NCI-H1417 treated with DMSO at 0.1 percent for 48 hours (cell line): ENCODE measurements at places on chromosomes 5 and 9.

DNA sequence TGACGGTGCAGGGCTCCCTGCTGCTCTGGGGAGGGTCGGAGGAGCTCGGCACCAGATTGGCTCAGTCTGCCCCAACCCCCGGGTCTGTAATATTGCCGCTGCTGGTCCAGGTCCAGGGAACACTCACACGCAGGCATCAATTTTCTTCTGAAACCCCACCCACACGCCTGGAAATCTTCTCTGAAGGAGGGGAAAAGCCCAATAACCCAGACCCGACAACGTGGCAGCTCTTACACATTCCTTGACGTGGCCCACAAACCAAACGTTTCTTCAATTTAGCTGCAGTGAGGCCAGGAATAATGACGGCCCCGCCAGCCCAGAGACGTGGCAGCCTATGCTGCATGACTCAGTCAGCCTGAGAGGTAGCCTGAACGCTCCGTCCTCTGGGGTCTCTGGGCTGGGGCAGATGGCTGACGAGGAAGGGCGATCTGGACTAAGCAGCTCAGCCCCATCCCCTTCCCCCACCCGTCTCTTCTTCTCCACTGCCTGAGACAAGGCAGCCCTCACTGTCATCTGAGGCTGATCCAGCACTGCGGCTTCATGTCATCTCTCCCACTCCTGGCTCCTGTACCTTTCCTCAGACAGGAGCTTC lies 9.9 kb upstream of the SPARC start:
- no peak for DNase-seq

GRCh38 chr5:54742417-54742891 lies 224.9 kb downstream of the SNX18 start:
- DNase-seq, result no peak

DNA sequence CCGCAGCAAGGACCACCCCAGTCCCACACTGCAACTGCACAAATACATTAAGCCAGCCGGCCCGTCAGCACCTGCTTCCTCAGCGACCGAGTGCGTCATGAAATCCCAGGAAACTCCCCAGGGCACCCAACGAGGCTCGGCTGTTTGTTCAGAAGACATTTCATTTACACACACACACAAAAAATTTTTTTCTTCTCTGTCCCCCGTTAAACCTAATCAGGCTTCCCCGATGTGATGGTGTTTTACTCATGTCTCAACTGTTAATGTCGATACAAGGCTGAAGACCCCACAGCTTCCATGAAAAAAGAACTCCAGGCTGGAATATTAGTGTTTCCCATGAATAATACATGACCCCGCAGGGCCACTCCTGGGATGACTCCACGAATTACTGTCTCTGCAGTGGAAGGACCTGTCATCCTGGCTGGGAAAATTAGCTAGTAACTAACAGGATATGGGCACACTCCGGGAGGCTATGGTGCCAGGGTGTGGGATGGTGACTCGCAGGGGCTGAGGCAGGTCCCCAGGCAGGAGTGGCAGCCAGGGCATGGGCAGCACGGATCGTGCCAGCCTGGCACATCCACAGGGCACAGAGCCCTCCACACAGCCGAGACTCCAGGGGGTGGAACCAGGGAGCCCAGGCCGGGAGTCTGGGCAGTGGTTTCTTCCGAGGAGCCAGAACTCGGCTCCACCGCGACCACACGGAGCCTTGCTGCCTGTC lies 102.4 kb downstream of the VAV2 start:
- DNase-seq, result peak; percentile 46

DNA sequence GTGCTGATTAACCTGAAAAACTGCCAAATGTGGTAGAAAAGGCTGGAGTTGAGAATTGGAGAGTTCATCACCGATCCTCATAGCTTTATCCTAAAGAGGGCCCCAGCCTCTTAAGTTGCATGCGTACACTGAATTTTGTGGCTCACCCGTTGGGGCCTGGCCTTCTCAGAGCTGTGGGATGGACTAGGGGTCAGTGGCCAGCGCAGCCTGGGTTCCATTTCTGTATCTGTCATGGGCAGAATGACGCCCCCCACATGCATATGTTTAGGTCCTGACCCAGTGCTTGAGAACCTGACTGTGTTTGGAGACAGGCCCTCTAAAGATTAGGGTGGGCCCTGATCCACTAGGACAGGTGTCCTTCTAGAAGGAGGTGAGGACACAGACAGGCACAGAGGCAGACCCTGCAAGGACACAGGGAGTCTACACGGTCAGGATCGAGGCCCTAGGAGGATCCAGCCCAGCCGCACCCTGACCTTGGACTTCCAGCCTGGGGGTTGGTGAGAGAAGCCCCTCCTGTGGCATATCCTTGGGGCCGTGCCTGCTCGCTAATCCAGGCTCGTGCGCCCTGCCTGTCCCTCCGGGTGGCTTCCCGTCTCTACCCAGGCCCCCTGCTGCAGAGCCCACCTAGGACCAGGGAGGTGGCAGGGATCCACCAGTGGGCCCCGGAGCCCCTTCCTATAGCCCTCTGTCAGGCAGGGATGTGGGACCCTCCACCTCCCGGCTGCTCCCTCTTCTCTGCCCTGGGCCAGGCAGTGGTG lies 32.2 kb downstream of the NDUFS6 start:
- DNase-seq, result no peak

DNA sequence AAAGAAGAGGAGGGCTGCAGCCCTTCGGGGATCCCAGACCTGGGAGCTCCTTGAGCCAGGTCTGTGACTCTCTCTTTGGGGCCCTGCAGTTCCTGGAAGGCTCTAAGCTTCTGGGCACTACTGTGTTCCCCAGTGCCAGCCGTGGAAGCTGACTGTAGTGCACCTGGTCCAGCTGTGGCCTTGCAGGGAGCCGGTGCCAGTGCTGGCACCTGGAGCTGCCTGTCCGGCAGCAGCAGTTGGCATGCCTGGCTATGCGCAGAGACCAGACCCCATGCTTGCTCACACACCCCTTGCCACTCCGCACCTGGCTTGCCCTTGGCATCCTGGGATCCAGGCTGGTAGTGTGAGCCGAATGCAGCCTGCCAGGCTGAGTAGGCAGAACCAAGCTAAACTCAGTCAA lies 91.0 kb upstream of the PUM3 start:
- DNase-seq, result no peak

DNA sequence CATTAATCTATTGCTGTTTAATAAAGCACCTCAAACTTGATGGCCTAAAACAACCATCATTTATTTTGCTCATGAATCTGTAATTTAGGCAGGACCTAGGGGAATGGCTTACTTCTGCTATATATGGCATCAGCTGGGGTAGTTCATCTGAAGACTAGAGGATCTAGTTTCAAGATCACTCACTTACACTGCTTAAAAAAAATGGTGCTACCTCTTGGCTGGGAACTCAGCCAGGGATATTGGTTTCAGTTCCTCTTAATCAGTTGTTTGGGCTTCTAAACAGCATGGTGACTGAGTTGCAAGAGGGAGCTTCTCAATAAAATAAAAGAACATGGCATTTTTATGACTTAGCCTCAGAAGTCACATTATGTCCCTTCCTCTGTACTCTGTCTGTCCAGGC lies 142.0 kb downstream of the FAM114A2 start:
- DNase-seq, result peak; percentile 5

GRCh38 chr9:78009186-78009585 lies 22.4 kb downstream of the GNAQ start:
- DNase-seq, result no peak

DNA sequence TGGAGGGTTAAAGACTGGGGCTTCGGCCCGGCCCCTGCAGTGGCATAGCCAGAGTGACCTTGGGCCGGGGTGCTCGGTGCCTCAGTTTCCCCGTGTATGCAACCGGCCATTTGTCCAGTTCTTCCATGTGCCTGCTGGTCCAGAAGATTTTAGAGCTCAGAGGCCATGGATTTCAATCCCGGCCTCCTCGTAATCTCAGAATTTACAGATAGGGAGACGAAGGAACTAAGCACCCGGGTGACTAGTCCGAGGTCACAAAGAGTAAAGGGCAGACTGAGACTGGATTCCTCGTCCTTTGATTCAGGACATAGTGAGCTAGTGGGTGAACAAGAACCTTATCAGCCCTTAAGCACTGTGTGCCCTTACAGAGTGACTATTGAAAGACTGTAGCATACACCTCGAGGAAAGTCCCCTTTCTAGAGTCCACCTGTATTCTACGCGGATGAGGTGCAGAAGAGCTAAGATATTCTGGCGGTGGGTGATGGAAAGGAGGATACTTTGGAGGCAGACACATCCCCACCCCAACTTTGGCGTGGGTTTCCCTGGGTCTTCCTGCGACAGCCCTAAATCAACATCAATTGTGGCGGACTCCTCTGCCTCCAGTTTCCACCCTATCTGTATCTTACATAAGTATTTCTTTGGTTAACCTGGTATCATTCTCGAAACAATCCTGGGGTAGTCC lies 597 bp downstream of the SLC31A1 start:
- DNase-seq, result no peak

DNA sequence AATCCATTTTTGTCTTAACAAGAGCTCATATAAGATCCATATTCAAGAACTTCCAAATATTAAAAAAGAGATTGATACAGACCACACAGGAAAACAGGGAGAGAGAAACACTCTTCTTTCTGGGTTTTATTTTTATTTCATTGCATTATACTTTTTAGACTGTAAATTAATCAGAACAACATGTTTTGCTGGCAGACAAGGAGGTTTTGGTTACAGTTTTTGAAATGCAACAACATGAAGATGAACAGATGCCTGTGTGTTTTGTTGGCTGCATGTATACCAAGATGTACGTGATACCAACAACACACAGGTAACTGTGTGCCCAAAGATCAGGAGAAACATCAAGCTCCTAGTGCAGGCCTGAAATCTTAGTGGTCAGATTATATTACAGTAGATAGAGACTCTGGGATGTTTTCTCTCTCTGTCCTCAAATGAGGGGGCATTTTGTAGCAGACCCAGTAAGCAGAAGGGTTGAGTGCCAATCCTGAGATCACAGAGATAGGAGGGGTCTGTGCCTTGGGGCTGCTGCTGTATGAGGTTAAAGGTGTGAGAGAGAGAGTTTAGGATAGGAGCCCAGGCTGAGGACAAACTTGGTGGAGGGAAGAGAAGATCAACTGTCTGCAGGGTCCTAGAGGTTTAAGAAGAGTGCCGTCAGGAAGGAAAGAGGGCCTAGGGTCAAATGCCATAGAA lies 152.2 kb downstream of the DCP2 start:
- no peak for DNase-seq

GRCh38 chr9:70962761-70963440 lies 158.5 kb downstream of the TRPM3 start:
- DNase-seq, result no peak

GRCh38 chr9:130833031-130833990 lies 1.7 kb upstream of the ABL1 start:
- no peak for DNase-seq

DNA sequence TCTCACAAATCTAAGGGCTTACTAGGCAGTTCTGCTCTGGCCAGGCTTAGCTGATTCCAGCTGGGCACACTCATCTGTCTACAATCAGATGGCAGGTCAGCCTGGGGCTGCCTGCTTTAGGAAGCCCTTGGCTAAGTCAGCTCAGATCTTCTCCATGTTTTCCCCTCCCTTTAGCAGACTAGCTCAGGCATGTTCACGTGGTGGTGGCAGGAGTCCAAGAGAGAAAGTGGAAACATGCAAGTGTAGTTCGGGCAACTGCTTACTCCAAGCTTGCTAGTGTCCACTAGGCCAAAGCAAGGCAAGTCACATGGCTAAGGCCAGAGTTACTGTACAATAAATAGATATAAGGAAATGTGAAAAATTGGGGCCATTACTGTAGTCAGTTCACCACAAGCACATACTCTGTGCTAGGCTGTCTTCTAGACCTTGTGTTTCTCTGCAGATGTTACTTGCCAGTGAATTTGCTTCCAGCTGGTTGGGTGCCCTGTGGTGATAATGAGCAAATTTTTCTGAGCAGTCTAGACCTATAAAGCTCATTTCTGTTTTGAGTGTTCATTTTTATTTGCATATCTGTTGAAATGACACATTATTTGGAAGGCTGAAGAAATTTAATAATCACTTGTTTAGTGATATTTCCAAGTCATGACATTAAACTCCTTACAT lies 38.3 kb downstream of the RECK start:
- no peak for DNase-seq

- no peak for DNase-seq
Measured at GRCh38 chr9:84514421-84514820, 155.1 kb upstream of the NTRK2 start.

GRCh38 chr5:103780794-103781193 lies 218.2 kb upstream of the NUDT12 start:
- no peak for DNase-seq

DNA sequence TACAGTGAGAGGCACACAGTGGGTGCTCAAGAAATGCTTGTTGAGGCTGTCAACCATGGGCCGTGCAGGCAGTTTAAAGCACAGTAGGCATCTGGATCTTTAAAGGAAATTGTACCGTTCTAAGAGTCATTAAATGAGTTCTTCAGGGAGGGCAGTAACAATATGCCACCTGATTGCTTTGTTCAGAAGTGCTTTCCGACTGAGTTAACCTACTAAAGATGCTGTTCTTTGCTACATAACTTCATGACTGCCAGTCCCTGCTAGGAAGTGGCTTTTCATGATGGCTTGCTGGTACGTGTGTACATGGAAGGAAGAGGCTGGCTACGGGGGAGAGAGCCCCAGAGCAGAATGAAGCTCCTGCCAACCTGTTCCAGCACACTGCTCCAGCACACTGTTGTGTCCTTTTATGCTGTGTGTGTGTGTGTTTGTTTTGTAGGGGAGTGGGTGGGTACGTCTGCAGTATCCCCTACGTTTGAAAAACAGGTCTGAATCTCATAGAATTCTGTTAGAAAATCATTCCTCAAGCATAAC lies 41.9 kb upstream of the PPP2R2B start:
- DNase-seq, result no peak

GRCh38 chr9:77632652-77633051 lies 15.5 kb downstream of the GNA14 start:
- DNase-seq, result no peak

- DNase-seq, result no peak
Measured at GRCh38 chr5:67341478-67341877, 144.9 kb upstream of the CD180 start.

GRCh38 chr9:105421154-105421553 lies 26.7 kb upstream of the FSD1L start:
- no peak for DNase-seq

GRCh38 chr5:53335115-53335514 lies 145.3 kb upstream of the FST start:
- DNase-seq, result no peak

- DNase-seq, result no peak
Measured at GRCh38 chr9:79645110-79645509, 73.3 kb downstream of the TLE4 start.

GRCh38 chr5:141508798-141509611 lies 20.1 kb downstream of the PCDHGC5 start:
- DNase-seq, result no peak

GRCh38 chr9:96447406-96447805 lies 2.6 kb upstream of the HABP4 start:
- no peak for DNase-seq

DNA sequence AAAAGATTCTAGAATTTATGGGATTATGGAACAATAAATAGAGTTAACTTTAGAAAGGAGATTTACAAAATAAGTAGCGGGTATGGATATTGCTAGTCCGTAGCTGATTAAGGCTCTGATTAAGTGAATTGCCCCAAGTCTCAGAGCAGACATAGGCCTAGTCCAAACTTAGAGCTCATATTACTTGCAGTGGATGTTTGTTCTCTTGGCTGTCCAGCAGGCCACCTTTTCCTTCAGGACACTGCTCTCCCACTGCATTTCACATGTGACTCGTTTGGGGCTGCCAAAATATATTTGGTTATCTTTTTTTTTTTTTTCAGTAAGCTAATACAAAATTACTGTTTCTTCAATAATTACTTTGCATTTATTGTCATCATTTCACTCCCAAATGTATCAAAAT lies 76.6 kb downstream of the ARRDC3 start:
- no peak for DNase-seq
